Keratinocyte (primary cell): ENCODE measurements at places on chromosomes 1 and 21. TPM values are rescaled to one million over a fixed set of nuclear protein-coding genes. Genes with fewer than 3 reads are reported as not detected.

DNA sequence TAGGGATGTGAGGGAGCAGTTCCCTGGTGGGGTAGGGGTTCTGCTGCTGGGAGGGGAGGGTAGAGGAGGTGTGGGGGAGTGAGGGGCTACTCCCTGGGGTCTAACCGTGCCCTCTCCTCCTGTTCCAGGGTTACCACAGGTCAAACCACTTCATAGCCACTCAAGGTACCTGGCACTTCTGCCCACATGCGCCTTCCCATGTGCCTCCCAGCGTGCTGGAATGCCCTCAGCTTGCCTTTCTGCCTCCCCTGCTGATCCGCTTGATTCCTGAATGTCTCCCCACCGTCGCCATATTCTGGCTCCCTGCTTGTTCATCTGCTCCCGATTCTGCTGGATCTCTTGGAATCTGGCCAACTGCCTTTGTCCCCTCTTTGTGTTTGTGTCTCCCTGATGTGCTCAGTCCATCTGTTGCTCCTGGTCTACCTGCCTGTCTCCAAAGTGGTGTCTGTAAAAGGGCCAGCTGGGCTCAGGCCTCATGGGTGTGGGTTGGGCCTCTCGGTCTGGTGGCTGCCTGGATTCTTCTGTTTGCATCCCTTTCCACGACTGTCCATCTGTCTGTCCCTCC lies 74.4 kb downstream of the PTPRU start:
- no peak for DNase-seq
- H3K27me3 ChIP-seq = no peaks in the 10 kb centered on the region
- H3K36me3 ChIP-seq = no peaks in the 10 kb centered on the region
- H3K4me3 ChIP-seq = no peak overlapping the region
- no peaks in the 10 kb centered on the region for H3K4me1 ChIP-seq
- H3K27ac ChIP-seq = no peak overlapping the region

NR1I3 gene
- polyA plus RNA-seq = not detected in 3 replicates

DNA sequence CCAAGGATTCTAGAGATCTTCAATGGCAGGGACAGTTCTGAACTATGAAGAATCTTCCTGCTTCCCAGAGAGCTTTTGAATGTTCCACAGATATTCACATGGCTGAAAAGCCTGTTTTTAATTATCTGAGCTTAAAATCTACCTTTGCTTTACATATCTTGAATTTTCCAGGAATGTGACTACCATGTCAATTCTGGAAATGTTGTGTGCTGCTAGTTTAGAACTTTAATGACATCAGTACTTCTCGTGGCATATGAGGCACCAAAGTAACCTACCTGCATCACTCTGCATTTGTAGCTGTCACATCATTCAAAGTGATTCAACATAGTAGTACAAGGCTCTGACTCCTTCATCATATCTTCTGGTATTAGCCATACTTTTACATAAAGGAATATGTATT lies 122.7 kb upstream of the NFIA start:
- no peaks in the 10 kb centered on the region for H3K27me3 ChIP-seq

DNA sequence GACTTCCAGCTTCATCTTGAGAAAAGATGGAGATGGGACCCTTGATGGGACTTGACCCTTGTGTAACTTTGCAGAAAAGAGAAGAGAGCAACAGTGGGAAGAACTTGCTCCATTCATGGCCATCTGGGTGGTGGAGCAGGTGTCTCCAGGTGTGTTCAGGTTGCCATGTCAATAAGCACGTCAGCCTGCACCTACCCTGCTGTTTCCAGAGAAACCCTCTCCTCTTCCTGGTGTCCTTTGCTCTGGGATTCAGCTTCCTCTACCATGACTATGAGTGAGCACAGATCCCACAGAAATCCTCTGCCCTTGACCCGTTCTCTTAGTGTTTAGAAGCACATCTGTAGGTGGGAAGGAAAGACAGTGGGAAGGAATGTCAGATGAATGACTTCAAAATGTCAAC lies 21.8 kb upstream of the OTUD3 start:
- no peak overlapping the region for H3K27ac ChIP-seq
- no peaks in the 10 kb centered on the region for H3K27me3 ChIP-seq
- H3K36me3 ChIP-seq = no peaks in the 10 kb centered on the region
- no peak for DNase-seq

GRCh38 chr1:100860397-100860991 lies 34.1 kb downstream of the EXTL2 start:
- H3K4me1 ChIP-seq = peaks cover 2% of the 10 kb centered on the region
- H3K36me3 ChIP-seq = no peaks in the 10 kb centered on the region
- no peak overlapping the region for H3K4me3 ChIP-seq

GRCh38 chr1:36400825-36401601 lies 3.3 kb upstream of the LSM10 start:
- no peak overlapping the region for H3K4me3 ChIP-seq
- no peak overlapping the region for H3K27ac ChIP-seq
- no peaks in the 10 kb centered on the region for H3K27me3 ChIP-seq
- DNase-seq = no peak
- H3K4me1 ChIP-seq = peaks cover 12% of the 10 kb centered on the region

DNA sequence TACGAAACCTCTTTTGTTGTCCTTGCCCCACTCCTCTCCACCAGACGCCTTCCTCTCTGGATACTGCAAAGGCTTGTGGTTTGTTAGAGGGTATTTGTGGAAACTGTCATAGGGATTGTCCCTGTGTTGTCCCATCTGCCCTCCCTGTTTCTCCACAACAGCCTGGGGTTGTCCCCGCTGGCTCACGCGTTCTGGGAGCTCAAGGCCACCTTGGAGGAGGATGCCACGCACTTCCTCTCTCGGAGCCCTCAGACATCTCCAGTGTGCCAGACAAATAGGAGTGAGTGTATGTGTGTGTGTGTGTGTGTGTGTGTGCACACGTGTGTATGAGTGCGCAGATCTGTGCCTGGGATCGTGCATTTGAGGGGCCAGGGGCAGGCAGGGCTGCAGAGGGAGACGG lies 37.6 kb upstream of the IL19 start:
- H3K27me3 ChIP-seq = no peaks in the 10 kb centered on the region
- H3K27ac ChIP-seq = no peak overlapping the region
- no peak for DNase-seq
- peaks cover 44% of the 10 kb centered on the region for H3K36me3 ChIP-seq
- no peaks in the 10 kb centered on the region for H3K4me1 ChIP-seq

GRCh38 chr1:83905315-83905907 lies 93.5 kb downstream of the TTLL7 start:
- H3K36me3 ChIP-seq = no peaks in the 10 kb centered on the region
- no peaks in the 10 kb centered on the region for H3K27me3 ChIP-seq
- DNase-seq = no peak
- peaks cover 20% of the 10 kb centered on the region for H3K4me1 ChIP-seq
- no peak overlapping the region for H3K27ac ChIP-seq

DNA sequence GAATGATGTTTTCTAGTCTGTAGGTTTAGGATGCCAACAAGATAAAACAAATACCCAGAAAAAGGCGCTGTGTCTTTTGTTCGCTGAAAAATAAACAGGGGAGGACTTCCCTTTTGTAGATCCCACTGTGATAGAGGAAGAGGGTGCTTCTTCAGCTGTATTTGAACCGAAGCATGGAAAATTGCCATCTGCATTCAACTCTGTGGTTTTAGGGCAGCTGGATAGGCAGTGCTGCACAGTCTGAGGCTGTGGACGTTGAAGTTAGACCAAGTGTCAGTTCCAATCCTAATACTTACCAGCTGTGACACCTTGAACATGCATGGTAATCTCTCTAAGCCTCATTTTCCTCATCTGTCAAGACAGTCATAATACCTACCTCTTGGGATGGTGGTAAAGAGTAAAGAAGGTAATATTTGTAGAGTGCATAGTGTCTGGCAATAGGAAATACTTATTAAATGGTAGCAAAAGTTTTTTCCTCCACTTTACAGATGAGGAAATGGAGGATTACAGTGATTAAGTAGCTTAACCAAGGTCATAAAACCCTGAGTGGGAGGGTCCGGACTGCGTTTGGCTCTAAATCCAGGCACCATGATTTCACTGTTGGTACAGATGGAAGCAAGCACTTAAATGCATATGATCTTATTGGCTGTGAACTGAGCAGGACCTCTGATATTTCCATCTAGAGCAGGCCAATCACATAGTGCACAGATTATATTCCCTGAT lies 48.5 kb downstream of the UTP25 start:
- no peaks in the 10 kb centered on the region for H3K27me3 ChIP-seq
- H3K4me1 ChIP-seq = peaks cover 62% of the 10 kb centered on the region
- no peak overlapping the region for H3K4me3 ChIP-seq
- no peak for DNase-seq

DNA sequence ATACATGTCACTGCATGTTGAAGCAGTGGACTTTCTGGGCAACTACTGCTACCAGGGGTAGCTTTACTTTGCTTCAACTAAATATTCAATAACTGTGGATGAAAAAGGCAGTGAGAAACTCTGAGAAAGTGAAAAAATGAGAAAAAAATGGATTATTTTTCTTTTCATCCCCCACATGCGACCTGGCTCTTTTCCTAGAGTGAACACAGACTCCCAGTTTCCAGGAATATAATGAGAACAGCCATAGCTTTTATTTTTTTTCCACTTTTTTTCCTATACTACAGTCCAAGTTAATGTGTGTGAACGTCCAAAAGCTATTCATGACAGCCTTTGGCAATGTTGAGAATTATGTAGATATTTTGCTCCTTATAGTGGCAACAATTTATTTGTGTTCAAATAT lies 230.4 kb downstream of the DNM3 start:
- no peaks in the 10 kb centered on the region for H3K36me3 ChIP-seq
- H3K27ac ChIP-seq = no peak overlapping the region
- no peak overlapping the region for H3K4me3 ChIP-seq
- peaks cover 7% of the 10 kb centered on the region for H3K4me1 ChIP-seq
- no peak for DNase-seq

GCSAML gene
- not detected in 3 replicates for polyA plus RNA-seq

- no peak overlapping the region for H3K27ac ChIP-seq
- no peak overlapping the region for H3K4me3 ChIP-seq
- H3K36me3 ChIP-seq = no peaks in the 10 kb centered on the region
- no peaks in the 10 kb centered on the region for H3K27me3 ChIP-seq
- H3K4me1 ChIP-seq = peaks cover 33% of the 10 kb centered on the region
- DNase-seq = no peak
Observed at GRCh38 chr1:150558761-150559655, 9.8 kb downstream of the ADAMTSL4 start.
